ENCODE measurements at places on chromosomes 7 and 10.

DNA sequence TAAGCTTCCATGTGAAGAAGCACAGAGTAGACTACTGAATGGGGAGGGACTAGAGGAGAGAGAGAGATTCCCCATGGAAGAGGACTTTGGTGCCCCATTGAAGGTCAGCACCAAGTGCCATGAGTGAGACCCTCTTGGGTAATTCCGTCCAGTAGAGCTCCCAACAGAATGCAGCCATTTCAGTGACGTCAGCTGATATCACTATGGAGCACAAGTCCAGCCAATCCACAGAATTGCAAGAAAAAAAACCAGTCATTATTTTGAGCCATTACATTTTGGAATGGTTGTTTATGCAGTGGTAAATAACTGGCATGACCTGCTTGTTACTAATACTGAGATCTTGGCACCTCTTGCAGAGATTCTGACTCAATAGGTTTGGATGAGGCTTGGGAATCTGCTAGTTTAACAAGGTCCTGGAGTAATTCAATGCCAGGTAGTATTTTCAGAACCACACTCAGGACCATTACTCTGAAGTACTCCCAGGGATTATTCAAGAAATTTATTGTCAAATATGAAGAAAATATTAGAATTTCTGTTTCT is 52.6 kb upstream of the SP8 start:
- no peak for DNase-seq

- no peak for DNase-seq
These were observed 147.0 kb upstream of the CELF2 start for GRCh38 chr10:10870523-10871241.

- DNase-seq = no peak
These were observed 58.8 kb downstream of the WDR37 start for GRCh38 chr10:1114719-1115606.

DNA sequence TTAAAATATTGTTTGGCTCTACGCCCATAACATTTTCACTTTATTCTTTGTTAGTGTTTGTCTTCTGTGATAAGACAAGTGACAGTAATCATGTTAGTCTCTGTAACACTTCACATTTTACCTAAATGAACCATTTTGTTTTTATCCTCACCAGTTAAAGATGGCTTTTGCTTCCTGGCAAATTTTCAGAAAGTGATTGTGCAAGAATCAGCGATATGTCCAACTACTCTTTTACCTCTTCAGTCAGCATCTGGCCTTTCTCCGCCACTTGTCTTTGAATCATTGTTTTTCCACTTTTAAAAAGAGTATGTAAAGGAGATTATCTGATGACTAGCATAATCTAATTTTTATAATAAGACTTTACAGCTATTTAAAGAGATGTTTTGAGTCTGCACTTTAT is 3.5 kb downstream of the DGKB start:
- DNase-seq = no peak

GRCh38 chr7:103972779-103973434 is 16.6 kb downstream of the RELN start:
- no peak for DNase-seq

DNA sequence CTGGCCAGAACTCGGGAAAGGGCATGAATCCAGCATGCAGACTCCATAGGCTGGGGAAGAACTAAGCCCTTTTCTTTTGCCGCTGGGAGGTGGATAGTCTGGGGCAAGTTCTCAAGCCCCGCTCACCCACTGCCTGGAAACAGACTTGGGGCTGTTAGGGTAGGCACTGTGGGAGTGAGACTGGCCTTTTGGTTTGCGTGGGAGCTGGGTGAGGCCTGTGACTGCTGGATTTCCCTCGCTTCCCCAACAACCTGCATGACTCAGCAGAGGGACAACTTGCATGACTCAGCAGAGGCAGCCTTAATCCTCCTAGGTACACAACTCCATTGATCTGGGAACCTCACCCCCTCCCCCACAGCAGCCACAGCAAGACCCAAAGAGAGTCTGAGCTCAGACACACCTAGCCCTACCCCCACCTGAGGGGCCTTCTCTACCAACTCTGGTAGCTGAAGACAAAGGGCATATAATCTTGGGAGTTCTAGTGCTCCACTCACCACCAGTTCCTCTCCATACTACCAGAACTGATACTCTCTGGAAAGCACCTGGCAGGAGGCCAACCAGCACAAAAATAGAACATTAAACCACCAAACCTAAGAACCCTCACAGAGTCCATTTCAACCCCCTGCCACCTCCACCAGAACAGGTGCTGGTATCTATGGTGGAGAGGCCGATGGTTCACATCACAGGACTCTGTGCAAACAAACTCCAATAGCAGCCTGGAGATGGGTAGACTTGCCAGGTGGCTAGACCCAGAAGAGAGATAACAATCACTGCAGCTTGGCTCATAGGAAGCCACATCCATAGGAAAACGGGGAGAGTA is 81.4 kb upstream of the LAMB4 start:
- DNase-seq = no peak

GRCh38 chr10:63434866-63435854 is 30.6 kb downstream of the JMJD1C start:
- DNase-seq = no peak

DNA sequence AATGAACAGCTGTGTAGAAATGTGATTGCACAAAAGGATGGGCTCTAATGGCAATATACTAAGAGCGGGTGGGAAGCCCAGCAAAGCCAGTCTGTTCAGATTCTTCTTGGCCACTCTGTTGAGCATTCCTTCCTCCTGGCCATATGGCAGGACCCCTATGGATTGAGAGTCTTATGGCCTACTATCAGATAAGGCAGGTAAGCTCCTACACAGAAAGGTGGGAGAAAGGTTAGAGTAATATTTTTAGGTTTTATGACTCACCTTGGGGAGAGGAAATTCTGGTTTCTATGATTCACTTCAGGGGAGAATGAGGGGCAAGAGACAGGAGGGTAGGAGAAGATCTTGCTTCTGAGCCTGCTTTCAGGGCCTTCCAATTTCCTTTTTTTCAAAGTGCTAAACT is 15.1 kb upstream of the AKR1B10 start:
- DNase-seq = no peak

DNA sequence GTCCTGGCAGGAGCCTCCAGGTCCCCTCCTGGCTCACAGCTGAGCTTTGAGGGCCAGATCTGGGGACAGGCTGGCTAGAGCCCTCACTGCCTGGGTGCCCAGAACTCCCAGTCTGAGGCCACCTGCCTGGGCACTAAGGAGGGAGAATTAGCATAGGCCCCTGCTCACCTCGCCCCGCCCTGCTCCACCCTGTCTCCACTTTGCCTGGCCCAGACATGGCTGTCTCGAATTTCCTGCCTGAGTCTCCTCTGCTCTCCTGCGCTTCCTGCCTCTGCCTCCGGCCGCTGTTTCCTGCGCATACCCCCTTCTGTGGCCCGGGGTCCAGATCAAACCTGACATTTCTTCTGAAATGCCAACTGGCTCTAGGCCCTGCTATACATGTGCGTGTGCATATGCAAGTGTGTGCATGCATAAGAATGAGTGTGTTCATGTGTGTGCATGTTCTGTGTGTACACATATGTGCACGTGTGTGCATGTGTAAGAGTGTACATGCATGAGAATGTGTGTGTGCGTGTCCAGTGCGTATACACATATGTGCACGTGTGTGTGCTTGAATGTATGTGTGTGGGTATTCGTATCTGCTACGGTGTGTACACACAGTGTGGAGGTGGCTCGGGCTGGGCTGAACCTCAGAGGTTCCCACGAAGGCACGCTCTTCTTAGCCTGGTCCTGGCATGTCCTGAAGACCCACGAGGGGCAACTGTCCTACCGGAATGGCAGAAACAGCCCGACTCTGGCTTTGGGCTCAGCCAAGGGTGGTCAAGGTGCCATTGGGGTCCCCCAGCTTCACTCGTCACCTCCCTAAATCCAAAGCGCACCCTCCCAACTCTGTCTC is 64.9 kb downstream of the MYL10 start:
- DNase-seq = no peak

DNA sequence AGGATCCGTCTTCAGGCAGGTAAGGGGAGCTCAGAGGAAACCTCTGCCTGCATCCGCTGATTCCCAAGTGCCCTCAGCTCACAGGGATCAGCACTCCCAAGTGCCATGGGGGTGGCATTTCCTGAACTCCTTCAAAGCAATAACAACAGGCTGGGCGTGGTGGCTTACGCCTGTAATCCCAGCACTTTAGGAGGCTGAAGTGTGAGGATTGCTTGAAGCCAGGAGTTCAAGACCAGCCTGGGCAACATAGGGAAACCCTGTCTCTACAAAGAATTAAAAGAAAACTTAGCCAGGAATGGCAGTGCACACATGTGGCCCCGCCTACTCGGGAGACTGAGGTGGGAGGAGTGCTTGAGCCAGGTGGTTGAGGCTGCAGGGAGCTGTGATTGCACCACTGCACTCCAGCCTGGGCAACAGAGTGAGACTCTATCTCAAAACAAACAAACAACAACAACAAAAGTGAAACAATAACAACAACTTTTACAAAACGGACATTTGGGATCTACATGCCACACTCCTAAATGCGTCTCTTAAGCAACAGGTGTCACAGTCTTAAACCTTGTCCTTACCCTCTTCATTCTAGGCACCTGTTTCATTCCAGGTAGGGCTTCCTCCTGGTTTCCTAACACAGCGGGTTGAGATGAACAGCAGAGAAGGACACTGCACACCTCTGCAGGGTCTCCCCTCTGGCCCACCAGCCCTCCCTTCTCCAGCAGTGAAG is 73.8 kb downstream of the PAXIP1 start:
- no peak for DNase-seq

GRCh38 chr10:103983367-103983911 is 16.5 kb downstream of the SLK start:
- DNase-seq = no peak

DNA sequence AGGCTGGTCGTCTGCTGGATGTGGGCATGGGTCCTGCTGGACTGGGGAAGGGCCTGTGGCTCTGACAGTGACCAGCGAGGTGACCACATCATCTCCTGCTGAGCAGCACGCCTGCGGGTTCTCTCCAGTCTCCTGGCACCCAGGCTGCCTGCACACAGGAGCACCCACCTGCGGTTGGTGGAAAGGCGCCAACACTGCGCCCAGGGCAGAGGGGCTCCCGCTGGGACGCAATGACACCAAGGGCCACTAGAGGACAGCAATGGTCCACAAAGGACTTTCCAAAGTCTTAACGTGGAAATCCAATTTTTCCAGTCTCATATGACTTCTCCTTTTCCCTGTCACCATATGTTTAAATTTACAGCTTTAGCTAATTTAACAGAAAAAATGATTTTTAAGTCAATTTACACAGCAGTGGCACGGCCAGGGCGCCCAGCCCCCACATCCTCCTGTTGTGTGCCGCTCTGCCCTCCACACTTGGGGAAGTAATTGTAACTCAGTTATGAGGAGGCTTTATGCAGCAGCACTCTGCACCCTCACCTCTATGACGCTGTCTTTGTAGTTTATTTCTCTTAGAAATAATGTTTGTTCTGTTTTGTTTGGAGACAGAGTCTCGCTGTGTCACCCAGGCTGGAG is 38.1 kb downstream of the CFAP46 start:
- peak; percentile 67 for DNase-seq

- DNase-seq = no peak
These were observed 75.4 kb downstream of the CALD1 start for GRCh38 chr7:134854816-134855215.

DNA sequence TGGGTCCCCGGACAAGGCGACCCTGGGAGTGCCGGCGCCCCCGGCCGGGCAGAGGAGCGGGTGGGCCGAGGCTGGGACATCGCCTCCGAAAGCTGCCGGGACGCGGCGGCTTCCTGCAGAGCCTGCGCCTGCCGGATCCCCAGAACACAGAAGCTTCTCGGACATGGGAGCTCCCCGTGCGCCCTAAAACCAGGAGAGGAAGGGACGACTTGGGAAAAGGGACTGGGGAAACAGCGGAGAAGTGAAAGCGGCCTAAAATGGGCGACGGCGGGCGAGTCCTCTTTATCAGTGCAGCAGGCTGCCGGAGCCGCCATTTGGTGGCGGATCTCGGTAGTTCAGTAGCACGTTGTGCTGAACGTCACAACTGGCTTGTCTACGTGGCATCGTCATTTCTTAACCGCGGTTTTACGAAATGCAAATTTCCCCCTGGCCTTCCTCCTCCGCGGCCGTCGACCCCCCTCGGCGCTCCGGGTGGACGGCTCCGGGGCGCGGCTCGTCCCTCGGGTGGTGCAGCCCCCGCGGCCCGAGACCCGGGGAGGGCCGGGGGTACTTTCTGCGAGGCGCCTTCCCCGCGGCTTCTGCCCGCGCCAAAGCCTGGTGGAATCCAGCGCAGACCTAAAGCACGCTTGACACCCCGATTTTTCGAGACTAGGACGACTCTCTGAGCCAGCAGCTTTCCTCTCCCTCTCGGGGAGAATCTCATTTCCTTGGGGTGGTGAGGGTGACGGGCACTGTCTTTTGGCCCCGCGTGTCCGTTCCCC is 9.9 kb upstream of the SPAG6 start:
- peak; percentile 78 for DNase-seq

DNA sequence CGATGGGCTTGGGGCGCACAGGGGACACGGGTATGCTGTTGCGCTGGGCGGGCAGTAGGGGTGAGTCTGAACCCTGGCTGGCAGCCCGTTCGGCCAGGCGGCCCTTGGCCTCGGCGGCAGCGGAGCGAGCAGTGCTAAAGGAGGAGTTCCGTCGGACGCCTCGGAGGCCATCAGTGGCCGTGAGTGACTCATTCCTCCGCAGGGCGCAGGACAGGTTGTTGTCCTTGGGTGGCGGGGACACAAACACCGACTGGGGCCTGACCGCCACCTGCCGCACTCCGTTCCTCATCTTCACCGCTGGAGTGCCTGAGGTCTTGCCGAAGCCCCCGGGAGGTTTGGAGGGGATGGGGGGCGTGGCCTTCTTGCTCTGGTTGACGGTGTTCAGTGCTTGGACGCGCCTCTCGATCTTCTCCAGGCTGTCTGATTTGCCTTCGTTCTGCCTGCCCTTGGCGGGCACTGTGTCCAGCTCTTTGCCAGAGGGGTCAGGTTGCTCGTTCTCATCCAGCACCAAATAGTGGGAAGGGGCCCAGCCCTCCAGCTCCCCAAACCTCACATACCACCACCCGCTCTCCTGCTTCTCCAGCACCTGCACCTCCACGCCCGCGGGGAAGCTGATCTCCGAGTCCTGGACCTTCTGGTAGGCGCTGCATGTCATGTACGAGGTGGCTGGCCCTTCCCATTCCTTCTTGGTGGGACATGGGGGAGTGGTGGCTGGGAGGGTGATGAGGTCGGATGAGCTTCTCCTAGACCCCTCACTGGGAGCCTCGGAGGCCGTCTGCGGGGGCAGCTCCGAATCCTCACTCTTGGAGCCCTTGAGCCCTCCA is 108.7 kb downstream of the NEURL1 start:
- DNase-seq = no peak

GRCh38 chr7:158759749-158760444 is 55.3 kb upstream of the NCAPG2 start:
- peak; percentile 34 for DNase-seq

DNA sequence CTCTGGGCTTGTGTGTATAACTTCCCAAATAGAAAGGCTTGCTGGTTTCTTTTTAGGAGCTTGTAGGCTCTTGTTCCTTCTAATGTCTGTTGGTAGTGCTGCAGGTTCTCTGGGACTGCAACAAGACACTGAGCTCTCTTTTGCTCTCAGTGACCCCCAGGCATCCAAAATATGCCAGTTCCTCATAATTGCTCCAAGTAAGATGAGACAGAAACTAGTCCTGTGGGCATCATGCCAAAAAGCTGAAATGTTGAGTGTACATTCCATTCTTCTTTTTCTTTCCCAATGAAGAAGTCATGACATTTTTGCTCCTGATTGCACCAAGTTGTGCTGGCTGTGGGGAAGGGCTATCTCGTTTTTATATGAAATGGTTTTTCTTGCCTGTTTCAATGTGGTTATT is 7.1 kb upstream of the BTBD16 start:
- DNase-seq = no peak
